ENCODE measurements at places on chromosomes 2 and 18.

DNA sequence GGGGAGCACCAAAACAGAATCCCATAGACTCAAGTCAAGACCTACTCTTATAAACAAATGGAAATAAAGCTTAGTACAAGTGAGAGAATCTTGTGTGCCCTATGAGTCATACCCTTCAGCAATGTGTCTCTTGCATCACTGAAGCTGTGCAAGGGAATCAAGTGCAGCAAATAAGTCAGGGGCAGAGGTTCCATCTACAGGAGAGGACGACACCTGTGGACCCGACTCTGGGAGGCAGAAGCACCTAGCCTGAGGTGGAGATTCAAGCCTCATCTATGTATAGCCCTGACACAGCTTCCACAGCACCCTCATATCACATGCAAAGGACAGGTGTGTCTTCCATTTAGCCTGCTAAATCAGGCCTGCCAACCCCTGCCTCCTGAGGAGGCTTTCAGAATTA, 298.2 kb downstream of the CNTNAP5 start:
- DNase-seq, result no peak

DNA sequence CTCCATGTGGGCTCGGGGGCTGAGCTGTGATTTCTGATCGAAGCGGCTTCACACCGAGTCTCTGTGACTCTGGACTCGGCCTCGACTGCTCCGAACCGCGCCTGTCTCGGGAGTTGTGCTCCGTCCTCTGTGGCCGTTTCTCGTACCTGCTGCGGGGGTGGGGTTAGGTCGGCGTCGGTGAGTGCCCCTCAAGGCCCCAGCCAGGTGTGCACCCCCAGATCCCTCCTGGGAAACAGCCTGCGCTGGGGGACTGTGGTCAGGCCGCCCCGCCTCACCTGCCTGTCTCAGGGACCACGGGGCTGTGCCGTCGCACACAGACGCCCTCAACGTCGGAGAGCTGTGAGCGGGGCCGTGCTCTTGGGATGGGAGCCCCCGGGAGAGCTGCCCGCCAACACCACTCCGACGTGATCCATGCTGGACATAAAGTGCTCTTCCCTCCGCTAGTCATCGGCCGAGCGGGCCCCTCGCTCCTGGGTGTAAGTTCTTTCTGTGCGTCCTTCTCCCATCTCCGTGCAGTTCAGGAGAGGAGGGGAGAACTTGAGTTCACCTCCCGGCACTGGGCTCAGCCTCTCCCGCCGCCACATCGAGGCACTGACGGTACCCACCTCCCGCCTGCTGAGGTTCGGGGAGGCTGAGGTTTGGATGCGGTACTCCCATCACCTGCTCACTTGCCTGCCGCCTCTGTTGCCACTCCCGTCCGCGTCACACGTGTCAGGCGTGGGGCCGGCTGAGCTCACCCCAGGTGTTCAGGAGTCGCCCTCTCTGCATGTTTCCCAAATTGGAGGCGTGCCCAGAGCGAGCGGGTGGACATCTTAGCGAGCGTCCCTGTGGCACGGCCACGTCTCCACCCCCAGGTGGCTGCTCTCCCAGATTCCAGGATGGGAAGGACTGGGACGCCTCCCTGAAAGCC, 55.7 kb downstream of the CTDP1 start:
- no peak for DNase-seq

DNA sequence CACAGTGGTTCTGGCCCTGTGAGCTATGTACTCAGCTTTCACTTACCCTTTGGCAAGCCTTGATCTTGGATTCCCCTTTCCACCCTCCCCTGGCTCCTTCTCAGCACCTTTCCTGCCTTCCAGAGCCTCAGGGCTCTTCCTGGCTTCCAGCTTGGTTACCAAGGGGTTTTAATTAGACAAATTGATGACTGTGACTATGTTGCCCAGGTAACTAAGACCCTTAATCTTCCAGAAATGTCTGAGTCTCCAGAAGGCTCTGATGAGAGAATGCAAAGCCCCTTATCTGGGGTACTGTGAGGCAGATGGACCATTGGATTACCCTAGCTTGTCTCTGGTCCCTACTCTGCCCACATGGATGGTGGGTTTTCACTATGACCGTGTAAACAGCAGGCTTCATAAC, 174.2 kb downstream of the LOXHD1 start:
- DNase-seq, result no peak

DNA sequence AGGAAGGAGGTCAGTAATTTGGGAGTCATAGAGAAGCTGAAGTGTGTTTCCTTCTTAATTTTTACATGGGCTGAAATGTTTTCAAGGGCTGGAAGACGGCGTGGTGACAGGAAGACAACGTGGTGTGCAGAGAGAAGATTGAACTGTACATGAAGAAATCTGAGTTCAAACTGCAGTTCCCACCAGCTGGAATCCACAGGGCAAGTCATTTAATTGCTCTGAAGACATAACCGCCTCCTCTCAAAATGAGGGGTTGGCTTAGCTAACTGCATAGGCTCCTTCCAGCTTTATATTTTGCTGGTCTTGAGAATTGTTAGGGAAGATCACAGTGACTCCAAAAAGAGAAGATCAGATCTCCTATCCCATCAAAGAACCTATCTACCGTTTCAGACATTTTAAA, 103.9 kb downstream of the SLC8A1 start:
- DNase-seq, result no peak

GRCh38 chr2:173654896-173655265, 300.2 kb downstream of the CDCA7 start:
- no peak for DNase-seq

- no peak for DNase-seq
These were observed 128.5 kb downstream of the TANC1 start for GRCh38 chr2:159096901-159097300.

GRCh38 chr2:205001300-205001966, 456.2 kb downstream of the PARD3B start:
- no peak for DNase-seq

DNA sequence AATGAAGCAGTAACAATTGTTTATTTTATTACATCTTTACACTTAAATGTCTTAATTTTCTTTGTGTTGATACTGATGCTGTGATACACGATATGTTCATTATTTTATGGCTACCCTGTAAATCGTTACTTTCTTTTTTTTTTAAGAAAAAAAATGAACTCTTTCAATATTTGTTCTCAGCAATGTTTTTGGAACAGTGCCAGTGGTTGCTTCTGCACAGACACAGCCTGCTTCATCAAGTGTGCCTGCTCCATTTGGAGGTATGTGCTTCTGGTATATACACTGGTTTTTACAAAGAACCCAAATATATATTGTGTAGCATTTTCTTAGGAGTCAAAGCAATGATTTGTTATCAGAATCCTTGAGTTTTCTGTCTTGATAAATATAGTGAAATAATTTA, 62.2 kb upstream of the SCYGR2 start:
- no peak for DNase-seq

- no peak for DNase-seq
These were observed 73.3 kb upstream of the FOSL2 start for GRCh38 chr2:28319118-28320008.

DNA sequence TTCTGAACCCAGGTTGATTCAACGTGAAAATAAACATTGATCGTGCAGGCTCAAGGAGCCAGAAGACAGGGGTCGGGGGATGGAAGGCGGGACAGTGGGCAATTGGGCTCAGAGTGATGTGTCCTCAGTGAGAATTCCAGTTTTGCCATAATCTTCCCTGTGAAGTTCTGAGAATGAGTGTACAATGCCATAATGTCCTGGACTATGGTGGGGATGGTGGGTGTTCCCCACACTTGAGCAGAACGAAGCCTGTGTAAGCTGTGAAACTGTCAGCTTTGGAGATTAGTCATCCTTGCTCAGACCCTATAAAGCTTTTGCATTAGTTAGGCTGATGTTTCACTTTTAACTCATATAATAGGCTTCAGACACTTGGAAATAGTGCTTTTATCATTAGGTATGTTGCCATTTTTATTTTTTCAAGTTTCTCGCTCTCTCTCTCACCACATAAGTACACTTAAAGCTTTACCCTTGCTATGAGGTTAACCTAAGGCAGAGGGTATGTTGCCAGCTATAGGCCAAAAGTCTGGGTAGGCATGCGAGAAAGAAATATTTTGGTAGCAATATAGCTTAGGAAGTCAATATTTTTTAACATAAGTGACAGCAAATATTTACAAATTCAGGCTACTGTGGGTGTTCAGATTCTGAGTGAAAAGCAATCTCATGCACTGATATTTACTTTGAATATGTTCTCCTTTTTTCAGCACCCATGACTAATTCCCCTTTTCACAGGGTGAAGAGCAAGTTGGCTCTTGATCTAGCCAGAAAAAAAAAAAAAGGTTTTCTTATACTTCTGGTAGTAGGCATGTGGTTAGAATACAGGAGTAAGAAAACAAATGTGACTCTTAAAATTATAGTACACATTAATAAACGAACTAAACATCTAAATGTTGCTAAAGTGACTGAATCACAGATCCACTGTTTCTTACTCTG, 47.2 kb downstream of the CDC42EP3 start:
- no peak for DNase-seq

DNA sequence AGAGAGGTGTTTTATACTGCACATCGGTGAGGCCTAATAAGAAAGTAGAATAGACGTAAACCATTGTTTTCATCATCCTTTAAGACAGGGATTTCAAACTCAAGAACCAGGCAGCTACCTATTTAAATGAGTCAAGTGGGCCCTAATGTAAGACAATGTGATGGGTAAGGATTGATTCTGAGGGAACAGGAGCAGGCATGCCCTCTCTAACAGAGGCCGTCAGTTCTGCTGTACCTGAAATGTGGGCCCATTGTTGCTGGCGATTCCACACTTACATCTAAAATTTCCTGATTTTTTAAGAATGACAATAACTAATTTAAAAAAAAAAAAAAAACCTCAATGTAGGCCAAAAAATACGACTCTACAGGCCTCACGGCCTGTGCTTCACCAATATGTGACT, 67.5 kb downstream of the ACSL3 start:
- no peak for DNase-seq
